ENCODE measurements at places on chromosomes 12 and 14.

GRCh38 chr12:120941846-120942405 lies 36.4 kb upstream of the HNF1A start:
- H3K4me3 ChIP-seq: no peak overlapping the region
- no peaks in the 10 kb centered on the region for H3K4me1 ChIP-seq
- DNase-seq: no peak
- no peak overlapping the region for H3K27ac ChIP-seq
- no peaks in the 10 kb centered on the region for H3K27me3 ChIP-seq
- no peaks in the 10 kb centered on the region for H3K36me3 ChIP-seq

DNA sequence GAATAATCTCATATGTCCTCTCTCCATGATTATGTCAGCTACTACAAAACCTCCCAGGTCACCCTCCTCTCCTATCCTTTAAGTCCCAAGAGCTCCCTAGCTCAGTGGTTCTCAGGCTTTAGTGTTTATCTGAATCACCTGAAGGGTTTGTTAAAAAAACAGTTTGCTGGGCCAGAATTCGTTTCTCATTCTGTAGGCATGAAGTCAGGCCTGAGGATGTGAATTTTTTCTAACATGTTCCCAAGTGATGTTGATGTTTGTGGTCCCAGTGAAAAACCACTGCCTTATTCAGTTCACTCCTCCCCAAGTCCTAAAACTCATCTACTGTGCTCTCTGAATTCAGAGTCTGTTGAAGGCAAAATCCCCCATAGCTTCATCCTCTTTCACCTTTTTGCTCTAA lies 241.4 kb downstream of the ETNK1 start:
- H3K4me1 ChIP-seq: no peaks in the 10 kb centered on the region
- H3K36me3 ChIP-seq: no peaks in the 10 kb centered on the region
- no peak for DNase-seq
- H3K27ac ChIP-seq: no peak overlapping the region

GRCh38 chr12:33222357-33222756 lies 217.3 kb downstream of the SYT10 start:
- no peak overlapping the region for H3K4me3 ChIP-seq
- H3K36me3 ChIP-seq: no peaks in the 10 kb centered on the region
- no peaks in the 10 kb centered on the region for H3K4me1 ChIP-seq

GRCh38 chr12:104334581-104334980 lies 31.0 kb downstream of the EID3 start:
- no peak overlapping the region for H3K27ac ChIP-seq
- no peaks in the 10 kb centered on the region for H3K4me1 ChIP-seq
- DNase-seq: no peak

- no peaks in the 10 kb centered on the region for H3K4me1 ChIP-seq
- no peak for DNase-seq
- no peaks in the 10 kb centered on the region for H3K36me3 ChIP-seq
These were observed 64.1 kb downstream of the ANO4 start for GRCh38 chr12:100858656-100859055.

DNA sequence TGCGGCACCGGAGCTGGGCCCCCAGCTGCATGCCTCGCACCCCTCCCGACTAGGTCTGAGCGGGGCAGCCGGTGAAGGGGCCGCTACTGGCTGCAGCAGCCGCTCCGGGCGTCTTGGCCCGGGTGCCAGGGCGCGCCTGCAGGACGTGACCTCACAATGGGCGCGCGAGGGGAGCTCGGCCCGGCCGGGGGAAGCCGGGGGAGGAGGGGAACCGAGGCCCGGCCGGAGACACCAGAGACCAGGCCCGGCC lies 353 bp downstream of the BAG5 start:
- H3K4me1 ChIP-seq: peaks cover 60% of the 10 kb centered on the region
- peak; percentile 57 for DNase-seq
- no peaks in the 10 kb centered on the region for H3K27me3 ChIP-seq

DNA sequence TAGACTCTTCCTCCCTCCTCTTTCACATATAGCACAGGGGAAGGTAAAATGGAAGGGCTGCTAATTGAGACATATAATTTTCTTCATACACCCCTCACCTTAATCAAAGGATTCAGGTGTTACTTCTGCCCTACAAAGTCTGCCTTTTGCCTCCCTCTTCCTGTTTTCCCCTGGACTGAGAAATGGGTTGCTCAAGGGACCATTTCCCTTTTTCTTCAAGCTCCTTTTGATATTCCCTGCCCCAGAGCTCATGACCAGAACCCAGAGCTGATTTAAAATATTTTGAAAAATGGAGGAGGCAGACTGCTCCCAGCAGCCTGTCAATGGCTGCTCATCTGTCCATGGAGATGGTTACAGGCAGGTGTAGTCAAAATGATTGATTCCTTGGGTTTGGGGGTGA lies 6.3 kb upstream of the PIP4K2C start:
- H3K27ac ChIP-seq: no peak overlapping the region
- no peaks in the 10 kb centered on the region for H3K4me1 ChIP-seq
- no peaks in the 10 kb centered on the region for H3K36me3 ChIP-seq
- peaks cover 8% of the 10 kb centered on the region for H3K27me3 ChIP-seq
- H3K4me3 ChIP-seq: no peak overlapping the region

DNA sequence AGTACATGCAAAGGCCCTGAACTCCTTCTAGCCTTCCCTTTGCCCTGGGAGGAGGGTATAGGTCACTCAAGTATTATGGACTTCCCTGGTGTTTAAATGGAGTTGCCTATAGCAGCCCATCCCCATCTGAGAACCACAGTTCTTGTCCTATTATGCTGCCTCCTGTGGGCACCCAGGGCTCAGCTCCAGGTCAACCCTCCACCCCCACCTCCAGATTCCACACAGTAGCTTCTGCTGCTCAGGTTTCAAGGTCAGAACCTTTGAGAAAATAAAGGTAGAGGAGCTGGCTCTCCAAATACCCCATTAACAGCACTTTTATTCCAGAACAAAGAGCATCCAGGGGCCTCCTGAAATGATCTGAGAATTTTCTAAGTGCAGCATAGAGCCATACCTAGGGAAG lies 57.4 kb downstream of the ACTN1 start:
- peak overlapping the region; percentile 31 for H3K27ac ChIP-seq
- H3K27me3 ChIP-seq: no peaks in the 10 kb centered on the region
- DNase-seq: no peak

DNA sequence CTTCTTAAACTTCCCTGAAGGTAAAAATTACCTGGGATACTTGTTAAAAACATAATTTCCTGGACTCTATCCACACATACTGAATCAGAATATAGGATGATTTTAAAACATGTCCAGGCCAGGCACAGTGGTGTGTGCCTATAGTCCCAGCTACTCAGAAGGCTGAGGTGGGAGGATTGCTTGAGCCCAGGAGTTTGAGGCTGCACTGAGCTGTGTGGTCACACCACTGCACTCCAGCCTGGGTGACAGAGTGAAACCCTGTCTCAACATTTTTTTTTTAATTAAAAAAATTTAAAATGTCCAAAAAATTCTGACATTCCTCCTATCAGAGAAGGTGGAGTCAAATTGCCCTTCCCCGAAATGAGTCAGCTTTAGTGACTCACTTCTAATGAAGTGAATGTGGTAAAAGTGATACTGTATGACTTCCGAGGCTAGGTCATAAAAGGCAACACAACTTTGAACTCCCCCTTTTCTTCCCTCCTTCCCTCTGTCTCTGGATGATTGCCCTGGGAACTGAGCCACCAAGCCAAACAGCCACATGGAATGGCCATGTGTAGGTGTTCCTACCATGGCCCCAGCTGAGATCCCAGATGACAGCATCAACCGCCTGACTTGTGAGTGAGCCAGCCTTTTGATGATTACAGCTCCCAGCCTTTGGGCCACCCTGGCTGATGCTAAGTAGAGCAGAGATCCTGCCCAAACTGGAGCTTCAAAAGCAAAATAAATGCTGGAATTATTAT lies 36.3 kb downstream of the LIMA1 start:
- peak overlapping the region; percentile 36 for H3K27ac ChIP-seq
- DNase-seq: peak; percentile 24
- H3K4me3 ChIP-seq: no peak overlapping the region
- H3K36me3 ChIP-seq: peaks cover 8% of the 10 kb centered on the region
- no peaks in the 10 kb centered on the region for H3K27me3 ChIP-seq
- H3K4me1 ChIP-seq: peaks cover 15% of the 10 kb centered on the region

- H3K4me3 ChIP-seq: no peak overlapping the region
- H3K4me1 ChIP-seq: peaks cover 32% of the 10 kb centered on the region
- H3K27me3 ChIP-seq: no peaks in the 10 kb centered on the region
- no peak for DNase-seq
These were observed 51.5 kb downstream of the MED13L start for GRCh38 chr12:116226026-116226425.

DNA sequence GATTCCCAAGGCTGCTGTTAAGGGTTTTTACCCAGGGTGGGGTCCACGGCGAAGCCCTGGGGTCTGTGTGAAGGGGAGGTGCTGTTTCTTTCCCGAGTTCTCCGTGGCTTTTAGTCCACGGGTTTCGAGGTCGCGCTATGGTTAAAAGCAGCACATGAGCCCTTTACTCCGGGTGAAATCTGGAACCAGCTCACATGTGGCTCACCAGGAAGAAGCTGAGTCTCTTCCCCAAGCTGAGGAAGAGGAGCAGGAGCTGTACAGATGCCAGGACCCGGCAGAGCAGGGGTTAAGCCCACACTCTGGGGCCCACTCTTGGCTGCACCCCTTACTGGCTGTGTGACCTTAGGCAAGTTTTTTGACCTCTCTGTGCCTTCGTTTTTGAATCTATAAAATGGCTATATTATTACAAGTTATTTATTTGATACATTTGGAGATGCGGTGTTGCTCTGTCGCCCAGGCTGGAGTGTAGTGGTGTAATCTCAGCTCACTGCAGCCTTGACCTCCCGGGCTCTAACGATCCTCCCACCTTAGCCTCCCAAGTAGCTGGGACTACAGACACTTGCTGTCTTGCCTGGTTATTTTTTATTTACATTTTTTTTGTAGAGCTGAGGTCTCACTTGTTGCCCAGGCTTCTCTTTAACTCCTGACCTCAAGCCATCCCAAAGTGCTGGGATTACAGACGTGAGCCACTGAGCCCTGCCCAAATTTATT lies 266.3 kb downstream of the AACS start:
- peaks cover 9% of the 10 kb centered on the region for H3K4me1 ChIP-seq
- no peaks in the 10 kb centered on the region for H3K36me3 ChIP-seq
- DNase-seq: no peak
- no peak overlapping the region for H3K27ac ChIP-seq
- H3K27me3 ChIP-seq: peaks cover 21% of the 10 kb centered on the region

DNA sequence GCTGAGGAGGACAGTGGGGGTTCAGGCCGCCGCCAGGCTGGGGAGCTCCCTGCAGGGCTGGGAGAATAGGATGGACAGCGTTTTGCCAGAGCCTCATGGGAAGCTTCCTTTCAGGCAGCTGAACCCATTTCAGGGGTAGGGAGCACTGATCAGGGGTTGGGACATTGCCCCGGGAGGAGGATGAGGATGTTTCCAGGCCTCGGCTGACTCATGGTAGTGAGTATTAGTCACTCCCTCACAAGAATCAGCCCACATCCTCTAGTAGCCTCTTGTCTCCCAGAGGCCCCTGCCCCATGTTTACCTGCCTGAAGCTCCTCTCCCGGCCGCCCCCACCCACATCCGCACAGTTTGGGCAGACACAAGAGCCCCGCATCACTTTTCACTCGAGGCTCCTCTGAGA lies 89.8 kb downstream of the ZFP36L1 start:
- H3K4me3 ChIP-seq: no peak overlapping the region
- H3K27me3 ChIP-seq: no peaks in the 10 kb centered on the region
- H3K27ac ChIP-seq: no peak overlapping the region
- DNase-seq: no peak
- H3K4me1 ChIP-seq: no peaks in the 10 kb centered on the region

- H3K4me1 ChIP-seq: no peaks in the 10 kb centered on the region
- no peaks in the 10 kb centered on the region for H3K36me3 ChIP-seq
- H3K4me3 ChIP-seq: no peak overlapping the region
- peak overlapping the region; percentile 90 for H3K27ac ChIP-seq
- H3K27me3 ChIP-seq: no peaks in the 10 kb centered on the region
These were observed 146.1 kb upstream of the NCOR2 start for GRCh38 chr12:124713436-124714082.

- H3K4me1 ChIP-seq: no peaks in the 10 kb centered on the region
- H3K36me3 ChIP-seq: no peaks in the 10 kb centered on the region
- no peak overlapping the region for H3K27ac ChIP-seq
- no peak overlapping the region for H3K4me3 ChIP-seq
These were observed 68.2 kb upstream of the ETV6 start for GRCh38 chr12:11581179-11581755.

- H3K4me1 ChIP-seq: peaks cover 13% of the 10 kb centered on the region
- DNase-seq: no peak
- H3K36me3 ChIP-seq: no peaks in the 10 kb centered on the region
- no peak overlapping the region for H3K4me3 ChIP-seq
These were observed 133.2 kb upstream of the KRR1 start for GRCh38 chr12:75644472-75645072.

- no peak for DNase-seq
- H3K4me1 ChIP-seq: no peaks in the 10 kb centered on the region
- no peaks in the 10 kb centered on the region for H3K27me3 ChIP-seq
- no peak overlapping the region for H3K27ac ChIP-seq
- no peak overlapping the region for H3K4me3 ChIP-seq
These were observed 29.4 kb upstream of the LRP1-AS start for GRCh38 chr12:57176846-57177245.

- no peak for DNase-seq
- no peaks in the 10 kb centered on the region for H3K4me1 ChIP-seq
- H3K27me3 ChIP-seq: peaks cover 39% of the 10 kb centered on the region
- no peaks in the 10 kb centered on the region for H3K36me3 ChIP-seq
- H3K4me3 ChIP-seq: no peak overlapping the region
These were observed 54.9 kb upstream of the DIO3 start for GRCh38 chr14:101506211-101506925.

- no peak overlapping the region for H3K4me3 ChIP-seq
- peaks cover 42% of the 10 kb centered on the region for H3K36me3 ChIP-seq
- no peaks in the 10 kb centered on the region for H3K4me1 ChIP-seq
- no peak for DNase-seq
- no peaks in the 10 kb centered on the region for H3K27me3 ChIP-seq
These were observed 47.4 kb downstream of the NAA25 start for GRCh38 chr12:112061137-112061536.

- H3K36me3 ChIP-seq: no peaks in the 10 kb centered on the region
- no peak overlapping the region for H3K4me3 ChIP-seq
- H3K4me1 ChIP-seq: no peaks in the 10 kb centered on the region
- no peak for DNase-seq
These were observed 1241.4 kb upstream of the TMEM132C start for GRCh38 chr12:127025545-127025944.

GRCh38 chr14:74973003-74973653 lies 17.7 kb upstream of the PGF start:
- no peaks in the 10 kb centered on the region for H3K36me3 ChIP-seq
- no peak overlapping the region for H3K4me3 ChIP-seq
- H3K27me3 ChIP-seq: no peaks in the 10 kb centered on the region
- DNase-seq: peak; percentile 84
- peaks cover 51% of the 10 kb centered on the region for H3K4me1 ChIP-seq

Data from heart right ventricle (tissue), 16 donors.